ENCODE measurements at places on chromosomes 12 and 14.

DNA sequence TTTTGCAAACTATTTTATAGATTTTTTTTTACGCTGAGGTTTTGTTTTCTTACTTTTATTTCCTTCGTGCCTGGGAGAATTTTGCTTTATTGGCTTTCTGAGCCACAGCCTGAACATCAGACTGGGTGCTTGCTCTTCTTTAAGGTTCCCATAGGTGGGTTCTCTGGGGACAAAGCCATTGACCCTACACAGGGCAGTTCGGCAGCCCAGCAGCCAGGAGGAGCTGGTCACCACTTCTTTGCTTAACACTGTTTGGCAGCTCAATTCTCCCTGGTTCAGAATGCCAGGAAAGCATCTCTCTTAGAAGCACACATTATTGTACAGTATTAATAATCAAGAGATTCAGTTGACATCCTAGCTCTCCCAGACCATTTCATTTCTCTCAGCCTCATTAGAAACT is 140.8 kb upstream of the NEDD1 start:
- DNase-seq: peak; percentile 28

GRCh38 chr12:76144245-76144549 is 59.7 kb upstream of the NAP1L1 start:
- peak; percentile 56 for DNase-seq

- peak; percentile 83 for DNase-seq
Observed at GRCh38 chr12:109385339-109386058, 37.8 kb downstream of the MYO1H start.

DNA sequence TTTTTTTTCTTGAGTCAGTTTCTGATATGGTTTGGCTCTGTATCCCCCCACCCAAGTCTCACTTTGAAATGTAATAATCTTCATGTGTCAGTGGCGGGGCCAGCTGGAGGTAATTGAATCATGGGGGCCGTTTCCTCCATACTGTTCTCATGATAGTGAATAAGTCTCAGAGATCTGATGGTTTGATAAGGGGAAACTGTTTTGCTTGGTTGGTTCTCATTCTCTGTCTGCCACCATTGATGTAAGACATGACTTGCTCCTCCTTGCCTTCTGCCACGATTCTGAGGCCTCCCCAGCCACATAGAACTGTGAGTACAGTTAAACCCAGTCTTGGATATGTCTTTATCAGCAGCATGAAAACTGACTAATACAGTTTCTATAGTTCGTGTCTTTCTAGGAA is 42.9 kb downstream of the WNK1 start:
- DNase-seq: no peak

GRCh38 chr12:108043750-108044533 is 85.1 kb upstream of the WSCD2 start:
- DNase-seq: no peak

DNA sequence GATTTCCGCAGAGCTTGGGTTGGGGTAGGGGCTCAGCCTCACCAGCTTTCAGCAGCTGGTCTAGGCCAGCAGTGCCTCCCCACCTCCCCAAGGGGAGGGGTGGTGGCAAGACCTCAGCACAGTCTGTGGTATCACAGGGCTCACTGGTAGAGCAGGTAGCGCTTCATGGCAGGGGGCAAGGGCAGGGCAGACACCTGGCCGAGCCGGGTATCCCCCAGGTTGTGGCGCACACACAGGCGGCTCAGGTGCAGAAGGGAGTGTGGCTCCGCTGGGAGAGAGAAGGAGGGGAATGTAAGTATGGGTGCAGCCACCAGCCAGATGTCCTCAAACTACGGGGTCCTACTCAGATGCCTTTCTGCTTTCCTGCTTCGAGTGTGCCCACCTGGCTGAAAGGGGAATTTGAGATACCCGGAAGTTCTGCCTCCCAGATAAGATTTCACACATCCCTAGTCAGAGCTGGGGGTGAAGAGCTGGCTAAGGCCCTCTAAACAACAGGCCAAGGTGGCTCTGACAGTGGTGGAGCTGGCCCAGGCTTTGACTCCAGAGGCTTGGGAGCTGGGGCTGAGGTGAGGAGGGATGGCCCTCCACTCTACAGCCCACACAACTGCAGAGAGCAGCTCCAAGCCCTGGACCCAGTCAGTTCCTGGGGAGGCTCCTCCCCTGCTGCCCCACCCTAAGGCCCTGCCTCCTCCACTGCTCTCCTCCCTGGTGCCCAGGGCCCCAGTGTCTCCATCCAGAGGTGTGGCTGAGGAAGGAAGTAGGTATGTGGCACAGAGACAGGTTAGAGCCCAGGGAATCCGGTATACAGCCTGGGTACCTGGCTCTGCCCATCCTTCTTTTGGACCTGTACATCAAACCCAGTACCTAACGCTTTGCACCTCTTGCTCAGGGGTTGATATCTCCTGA is 1.8 kb downstream of the SPSB2 start:
- DNase-seq: peak; percentile 79

GRCh38 chr14:89432226-89432625 is 15.2 kb upstream of the FOXN3 start:
- DNase-seq: peak; percentile 16

DNA sequence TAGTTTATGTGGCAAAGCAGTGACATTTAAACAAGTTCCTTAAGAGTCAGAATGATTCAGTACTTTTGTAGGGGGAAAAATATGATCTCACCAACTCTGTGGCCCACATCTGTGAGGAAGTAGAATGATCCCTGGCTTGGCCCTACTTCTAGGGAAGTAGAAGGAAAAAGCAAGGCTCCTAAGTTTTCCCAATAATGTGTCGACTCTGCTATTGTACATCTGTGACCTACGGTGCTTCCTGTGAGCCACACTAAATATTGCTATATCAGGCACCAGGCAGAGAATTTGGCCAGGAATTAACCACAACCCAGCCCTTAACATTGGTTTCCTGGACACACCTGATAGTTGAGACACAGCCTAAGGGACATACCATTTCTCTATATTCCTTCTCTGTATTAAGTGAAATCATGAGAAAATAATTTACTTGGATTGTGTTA is 9.3 kb upstream of the NID2 start:
- DNase-seq: no peak

GRCh38 chr12:4572680-4573079 is 10.7 kb downstream of the DYRK4 start:
- no peak for DNase-seq

GRCh38 chr14:68950111-68950510 is 29.0 kb downstream of the ACTN1 start:
- DNase-seq: no peak

GRCh38 chr12:112978163-112979040 is at the start of gene OAS2:
TSS of gene OAS2 (plus strand) at chr12:112978519. CDS start at chr12:112978609, 90 bp downstream.
- peak; percentile 27 for DNase-seq

DNA sequence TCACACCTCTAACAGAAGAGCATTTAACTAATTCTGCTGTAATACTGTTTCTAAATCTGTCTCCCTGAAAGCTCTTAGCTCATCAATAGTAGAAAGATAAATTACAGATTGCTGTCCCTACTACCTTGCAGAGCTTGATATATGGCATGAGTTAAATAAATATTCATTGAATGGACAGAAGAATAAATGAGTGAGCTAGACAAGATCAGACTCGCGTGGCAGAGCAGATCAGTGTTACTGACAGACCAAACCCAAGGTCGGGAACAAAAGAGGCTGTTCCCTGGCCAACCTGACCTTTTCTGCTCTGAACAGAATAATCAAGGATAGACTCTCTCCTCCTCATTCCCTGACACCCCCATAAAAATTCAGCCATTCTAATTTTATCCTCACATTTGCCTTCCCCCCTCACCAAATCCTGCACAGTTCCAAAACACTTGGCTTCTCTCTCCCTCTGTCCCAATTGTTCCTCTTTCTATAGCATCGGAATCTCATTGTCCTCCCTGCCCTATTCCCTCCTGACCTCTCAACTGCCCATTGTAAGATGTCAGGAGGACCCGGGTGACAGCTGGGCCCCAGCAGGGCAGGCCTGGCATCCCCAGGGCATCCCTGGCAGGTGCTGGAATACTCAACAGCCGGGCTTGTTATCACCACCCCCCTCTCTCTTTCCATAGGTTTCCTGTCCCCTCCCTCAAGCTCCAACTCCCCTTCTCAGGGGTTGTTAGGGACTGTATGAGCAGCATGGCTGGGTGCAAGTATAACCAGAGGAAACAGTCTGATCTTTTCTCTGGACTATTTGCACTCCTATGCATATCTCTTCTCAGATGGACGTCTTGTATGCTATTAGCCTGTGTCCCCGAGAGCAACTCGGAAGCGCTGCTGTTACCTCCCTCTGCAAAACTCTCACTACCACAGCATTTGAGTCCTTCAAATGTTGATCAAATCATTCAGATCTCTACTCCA is 19.9 kb downstream of the NEUROD4 start:
- DNase-seq: no peak

- DNase-seq: peak; percentile 86
Observed at GRCh38 chr14:85531587-85532373, 1.8 kb downstream of the FLRT2 start.

DNA sequence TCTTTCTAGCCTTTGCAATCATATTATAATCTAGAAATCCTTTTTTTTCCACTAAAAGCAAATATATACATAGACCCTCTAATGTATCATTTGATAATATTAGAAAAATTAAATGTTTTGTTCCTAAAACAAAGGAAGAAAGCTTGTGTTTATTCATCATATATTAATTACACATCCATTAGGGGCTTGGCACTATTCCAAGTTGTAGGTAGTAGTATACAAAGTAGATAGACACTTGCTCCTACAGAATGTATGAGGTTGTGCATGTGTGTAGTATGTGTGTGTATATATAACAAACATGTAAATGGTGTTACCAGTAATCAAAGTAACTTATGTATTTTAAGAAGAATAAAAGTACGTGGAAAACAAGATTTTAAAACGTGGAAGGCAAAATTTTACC is 15.0 kb upstream of the KCNMB4 start:
- no peak for DNase-seq

GRCh38 chr14:24430682-24431568 is 1.2 kb downstream of the KHNYN start:
- DNase-seq: peak; percentile 28

GRCh38 chr14:70359076-70359424 is 433 bp downstream of the COX16 start:
- DNase-seq: no peak

GRCh38 chr14:105392131-105393090 is 5.9 kb upstream of the TEX22 start:
- DNase-seq: no peak

GRCh38 chr12:96617178-96617577 is 127.8 kb downstream of the CFAP54 start:
- peak; percentile 58 for DNase-seq

DNA sequence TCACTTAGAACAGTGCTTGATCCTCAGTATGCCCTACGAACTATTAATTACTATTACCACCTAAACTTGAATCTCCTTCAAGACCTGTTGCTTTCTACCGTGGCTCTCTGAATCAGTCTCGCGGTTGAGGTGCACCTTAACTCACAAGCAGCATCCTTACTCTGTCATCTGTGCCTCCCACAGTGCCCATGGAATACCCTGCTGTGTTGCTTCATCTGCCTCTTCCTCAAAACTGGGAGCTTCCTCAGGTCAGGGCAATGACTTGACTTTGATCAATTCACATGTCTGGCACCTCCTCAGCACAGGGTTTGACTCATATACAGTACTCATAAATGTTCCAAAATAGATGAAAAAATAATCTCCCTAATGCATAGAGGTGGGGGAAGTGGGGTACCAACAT is 305.9 kb downstream of the NUAK1 start:
- no peak for DNase-seq

GRCh38 chr12:19675361-19675760 is 236.1 kb downstream of the AEBP2 start:
- DNase-seq: no peak

GRCh38 chr14:96189281-96189711 is 15.3 kb upstream of the BDKRB2 start:
- DNase-seq: no peak

GRCh38 chr14:101288436-101289229 is 272.7 kb upstream of the DIO3 start:
- DNase-seq: no peak

GRCh38 chr14:60161196-60162107 is 3.7 kb downstream of the DHRS7 start:
- peak; percentile 85 for DNase-seq

DNA sequence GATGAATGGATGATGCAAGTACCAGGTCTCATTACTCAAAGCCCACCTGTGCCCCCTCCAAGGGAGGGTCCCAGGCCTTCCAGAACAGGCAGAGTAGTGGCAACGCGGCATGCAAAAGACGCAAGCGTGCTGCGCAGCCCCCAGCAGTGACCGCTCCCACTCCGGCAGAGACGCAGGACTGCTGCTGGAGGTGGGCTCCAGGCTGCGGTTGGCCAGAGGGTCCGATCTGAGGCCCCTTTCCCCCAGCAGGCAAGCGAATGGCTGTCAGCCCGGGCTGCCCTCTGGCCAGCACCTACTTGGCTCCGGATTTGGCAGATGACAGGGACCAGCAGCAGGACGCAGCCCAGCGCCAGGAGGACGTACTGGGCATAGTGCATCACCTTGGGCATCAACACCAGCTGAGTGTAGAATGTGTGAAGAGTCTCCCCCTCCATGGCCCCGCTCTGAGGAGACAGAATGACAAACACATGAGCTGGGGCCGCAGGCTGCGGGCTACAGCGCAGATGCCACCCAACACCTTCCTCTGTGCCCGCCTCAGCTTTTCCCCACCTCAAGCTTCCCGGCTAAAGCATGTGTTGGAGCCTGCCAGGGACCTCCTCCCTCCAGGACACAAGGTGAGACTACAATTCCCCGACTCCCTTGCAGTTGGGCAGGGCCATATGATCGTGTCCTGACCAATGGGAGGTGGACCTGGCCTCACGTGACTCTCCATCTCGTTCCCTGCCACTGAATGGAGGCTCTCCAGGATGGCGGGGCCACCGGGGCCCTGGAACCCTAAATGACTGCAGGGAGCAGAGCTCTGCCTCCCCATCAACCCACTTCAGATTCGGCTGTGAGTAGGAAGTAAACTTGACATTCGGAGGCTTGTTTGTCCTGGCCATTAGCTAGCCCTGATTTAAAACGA is 77.4 kb downstream of the SCARB1 start:
- DNase-seq: peak; percentile 40

DNA sequence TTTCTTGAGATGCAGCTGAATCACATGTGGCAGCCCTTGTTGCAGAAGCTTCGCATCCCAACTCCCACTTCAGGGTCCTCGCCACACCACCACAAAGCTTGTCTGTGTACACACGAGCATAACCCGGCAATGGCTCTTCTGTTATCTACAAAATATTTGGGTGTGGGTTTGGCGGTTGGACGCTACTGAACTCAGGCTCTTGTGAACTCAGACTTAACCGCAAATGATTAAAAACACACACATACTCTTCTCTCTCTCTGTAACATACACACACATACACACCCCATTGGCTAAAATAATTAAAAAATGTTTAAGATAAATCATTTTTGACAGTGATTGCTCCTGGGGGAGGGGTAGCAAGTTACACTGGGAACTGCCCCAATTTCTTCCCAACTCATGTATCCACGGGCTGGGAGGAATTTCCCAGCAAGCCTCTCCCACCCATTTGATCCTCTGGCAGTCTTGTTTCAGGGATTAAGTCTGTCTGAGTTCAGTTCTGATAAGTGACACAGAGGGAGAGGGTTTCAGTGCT is 63.7 kb upstream of the MANSC4 start:
- no peak for DNase-seq

- no peak for DNase-seq
Observed at GRCh38 chr12:45886685-45887084, 103.7 kb downstream of the SCAF11 start.

All from DMS53 (cell line).